GM18507 (cell line): ENCODE measurements at places on chromosomes 12 and 14.

DNA sequence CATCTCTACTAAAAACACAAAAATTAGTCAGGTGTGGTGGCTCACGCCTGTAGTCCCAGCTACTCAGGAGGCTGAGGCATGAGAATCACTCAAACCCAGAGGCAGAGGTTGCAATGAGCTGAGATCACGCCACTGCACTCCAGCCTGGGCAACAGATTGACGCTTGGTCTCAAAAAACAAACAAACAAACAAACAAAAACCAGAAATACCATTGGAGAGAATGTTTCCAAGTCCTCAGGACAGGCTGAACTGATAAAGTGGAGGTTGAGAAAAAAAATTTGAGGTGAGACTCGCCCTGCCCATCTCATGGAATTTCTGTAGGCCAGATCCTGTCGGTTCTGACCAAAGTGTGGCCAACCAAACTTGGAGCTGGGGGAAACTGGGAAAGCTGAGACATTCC is 30.6 kb upstream of the NFYB start:
- DNase-seq, result no peak

DNA sequence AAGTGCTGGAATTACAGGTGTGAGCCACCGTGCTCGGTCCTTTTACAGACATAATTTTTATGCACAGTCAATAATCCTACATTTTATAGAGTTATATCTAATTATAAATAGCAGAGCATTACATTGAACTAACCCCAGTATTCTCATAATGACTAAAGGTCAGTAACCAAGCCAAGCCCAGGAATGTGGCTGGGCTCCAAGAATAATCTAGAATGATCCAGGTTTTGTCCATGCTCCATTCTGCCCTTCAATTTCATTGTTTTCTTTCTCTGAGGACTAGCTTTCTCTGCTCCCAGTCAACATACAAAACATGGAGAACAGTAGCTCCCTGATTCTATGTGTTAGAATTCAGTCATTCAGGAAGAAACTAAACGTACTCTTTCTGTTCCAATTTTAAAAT is 92.1 kb upstream of the KRR1 start:
- DNase-seq, result no peak

DNA sequence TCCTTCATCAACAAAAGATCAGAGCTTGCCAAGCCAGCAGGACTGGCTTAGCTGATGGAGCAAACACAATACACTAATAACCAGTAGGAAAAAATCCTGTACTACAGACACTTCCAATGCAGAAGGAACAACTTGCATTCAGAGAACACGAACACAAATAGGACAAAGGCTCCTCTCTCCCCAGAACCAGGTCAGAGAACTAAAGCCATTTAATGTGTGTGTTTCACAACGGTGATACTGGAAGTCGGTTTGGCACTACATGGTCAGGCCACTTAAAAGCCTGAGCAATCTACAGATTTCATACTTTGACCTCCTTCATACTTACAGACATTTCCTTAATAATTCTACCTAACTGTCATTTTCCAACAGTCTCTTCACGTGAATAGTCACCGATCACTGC is 6.3 kb downstream of the CS start:
- DNase-seq, result no peak

DNA sequence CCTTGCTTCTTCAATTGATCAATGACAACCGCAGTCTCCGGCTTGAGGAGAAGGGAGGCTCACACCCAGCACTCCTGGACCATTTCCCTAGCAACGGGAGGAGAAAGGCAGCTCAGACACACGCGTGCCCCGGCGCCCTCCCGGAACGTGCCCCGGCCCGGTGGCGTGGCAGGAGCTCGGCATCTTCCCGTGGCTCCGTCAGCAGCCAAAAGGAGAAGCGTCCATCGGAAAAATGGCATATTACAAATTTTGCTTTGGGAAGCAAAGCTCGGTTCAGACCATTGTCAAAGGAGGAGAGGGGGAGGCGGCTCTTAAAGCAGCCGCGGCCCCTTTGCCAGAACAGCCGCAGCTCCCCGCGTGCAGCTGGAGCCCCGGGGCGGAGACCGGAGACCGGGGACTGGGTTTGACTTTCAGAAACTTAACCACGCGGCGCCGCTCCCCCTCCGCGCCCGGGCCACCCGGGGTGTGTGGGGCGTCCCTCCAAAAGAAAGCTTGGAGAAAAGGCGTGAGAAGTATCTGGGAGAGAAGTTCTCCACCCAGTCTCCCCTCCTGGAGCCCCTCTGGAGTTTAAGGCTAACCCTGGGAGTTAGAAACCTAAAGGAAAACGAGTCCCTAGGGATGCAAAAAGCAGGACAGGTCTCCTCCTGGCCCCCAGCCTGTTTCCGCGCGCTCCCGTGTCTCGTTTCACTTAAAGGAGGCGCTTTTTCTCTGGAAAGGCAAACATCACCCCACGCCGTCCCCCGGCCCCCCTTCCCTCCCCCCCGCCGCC is 545 bp downstream of the PPFIA2 start:
- DNase-seq, result no peak

DNA sequence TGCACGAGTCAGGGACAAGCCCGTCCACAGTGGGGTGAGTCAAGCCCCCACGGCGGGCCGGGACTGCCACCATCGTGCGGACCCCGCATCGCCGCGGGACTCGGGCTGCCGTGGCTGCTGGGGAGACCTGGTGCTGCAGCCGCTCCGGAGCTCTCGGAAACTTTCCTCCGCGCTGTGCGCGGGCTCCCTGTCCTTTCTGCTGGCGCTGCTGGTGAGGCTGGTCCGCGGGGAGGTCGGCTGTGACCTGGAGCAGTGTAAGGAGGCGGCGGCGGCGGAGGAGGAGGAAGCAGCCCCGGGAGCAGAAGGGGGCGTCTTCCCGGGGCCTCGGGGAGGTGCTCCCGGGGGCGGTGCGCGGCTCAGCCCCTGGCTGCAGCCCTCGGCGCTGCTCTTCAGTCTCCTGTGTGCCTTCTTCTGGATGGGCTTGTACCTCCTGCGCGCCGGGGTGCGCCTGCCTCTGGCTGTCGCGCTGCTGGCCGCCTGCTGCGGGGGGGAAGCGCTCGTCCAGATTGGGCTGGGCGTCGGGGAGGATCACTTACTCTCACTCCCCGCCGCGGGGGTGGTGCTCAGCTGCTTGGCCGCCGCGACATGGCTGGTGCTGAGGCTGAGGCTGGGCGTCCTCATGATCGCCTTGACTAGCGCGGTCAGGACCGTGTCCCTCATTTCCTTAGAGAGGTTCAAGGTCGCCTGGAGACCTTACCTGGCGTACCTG is 1.1 kb downstream of the PDE3A start:
- DNase-seq, result no peak

DNA sequence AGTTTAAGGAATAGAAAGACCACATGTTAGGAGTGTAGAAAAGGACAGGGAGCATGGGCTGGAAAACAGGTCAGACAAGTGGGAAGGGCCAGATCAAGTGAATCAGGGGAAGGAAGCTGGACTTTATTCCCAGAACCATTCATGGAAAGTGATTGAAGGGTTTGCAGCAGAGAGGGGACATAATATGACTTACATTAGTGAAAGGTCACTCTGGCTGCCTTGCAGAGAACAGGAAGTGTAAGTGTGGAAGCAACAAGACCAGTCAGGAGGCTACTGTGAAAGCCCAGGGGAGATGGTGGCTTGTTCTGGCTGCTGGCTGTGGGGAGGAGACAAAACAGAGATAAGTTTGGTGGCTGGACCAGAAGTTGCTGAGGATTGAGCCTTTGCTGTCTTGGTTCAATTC is 69.1 kb downstream of the VCPKMT start:
- DNase-seq, result peak; percentile 66

- no peak for DNase-seq
Observed at GRCh38 chr12:21384261-21384660, 11.6 kb downstream of the IAPP start.
